ENCODE measurements at places on chromosomes 5 and 9.

GRCh38 chr5:137921931-137922330, 32.7 kb downstream of the PKD2L2 start:
- no peak for DNase-seq

DNA sequence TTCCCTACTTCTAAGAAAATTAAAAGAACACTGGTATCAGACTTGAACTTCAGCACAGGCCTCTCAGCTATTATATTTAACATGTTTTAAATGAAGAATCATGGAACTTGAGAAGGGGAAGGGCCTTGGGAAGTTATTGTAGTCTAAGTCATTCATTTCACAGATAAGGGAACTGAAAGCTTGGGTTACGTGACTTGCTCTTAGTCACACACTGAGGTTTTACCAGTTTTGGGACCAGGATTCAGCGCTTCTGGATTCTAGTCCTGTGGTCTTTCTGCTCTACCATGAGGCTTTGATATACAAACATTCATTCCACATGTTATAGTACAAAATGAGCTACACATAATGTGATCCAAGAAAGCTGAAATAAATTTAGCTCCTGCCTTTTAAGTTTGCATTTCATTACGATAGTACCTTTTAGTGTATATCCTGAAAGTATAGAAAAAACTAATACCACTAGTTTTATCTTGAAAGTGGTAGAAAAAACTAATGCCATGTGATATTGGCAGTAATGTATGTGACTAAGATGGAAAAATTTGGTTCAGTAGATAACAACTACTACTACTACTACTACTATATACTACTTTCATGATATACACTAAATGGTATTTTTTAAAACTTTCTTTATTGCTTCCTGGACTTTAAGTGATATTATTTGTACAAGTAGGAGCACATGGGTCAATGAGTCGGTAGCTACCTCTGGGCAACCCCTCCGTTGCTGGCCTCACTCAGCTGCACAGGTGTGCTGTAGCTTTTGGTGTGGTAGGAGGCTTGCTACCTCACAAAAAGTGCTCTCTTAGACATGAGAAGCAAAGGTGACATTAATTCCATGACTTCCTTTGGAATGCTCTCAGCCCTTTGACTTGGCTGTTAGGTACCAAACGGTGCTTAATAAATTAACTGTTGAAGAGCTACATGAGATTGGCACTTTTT, 40.7 kb downstream of the F2RL2 start:
- DNase-seq = no peak

DNA sequence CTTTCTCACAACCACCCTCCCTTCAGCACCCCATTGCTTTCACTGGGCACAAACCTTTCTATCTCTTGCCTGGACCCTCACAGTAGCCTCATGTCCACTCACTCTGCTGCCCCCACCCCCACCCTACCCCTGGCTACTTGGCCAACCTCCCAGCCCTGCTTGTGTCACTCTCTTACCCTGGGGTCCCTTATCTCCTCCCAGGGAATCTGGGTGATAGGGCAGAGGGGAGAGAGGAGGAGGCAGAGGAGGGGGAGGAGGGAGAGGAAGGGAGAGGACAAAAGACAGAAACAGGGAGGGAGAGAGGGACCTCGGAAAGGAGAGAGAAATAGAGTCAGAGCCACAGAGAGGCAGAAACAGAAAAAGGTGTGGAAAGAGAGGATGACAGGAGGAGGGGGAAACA, 25.0 kb upstream of the KIF12 start:
- no peak for DNase-seq

DNA sequence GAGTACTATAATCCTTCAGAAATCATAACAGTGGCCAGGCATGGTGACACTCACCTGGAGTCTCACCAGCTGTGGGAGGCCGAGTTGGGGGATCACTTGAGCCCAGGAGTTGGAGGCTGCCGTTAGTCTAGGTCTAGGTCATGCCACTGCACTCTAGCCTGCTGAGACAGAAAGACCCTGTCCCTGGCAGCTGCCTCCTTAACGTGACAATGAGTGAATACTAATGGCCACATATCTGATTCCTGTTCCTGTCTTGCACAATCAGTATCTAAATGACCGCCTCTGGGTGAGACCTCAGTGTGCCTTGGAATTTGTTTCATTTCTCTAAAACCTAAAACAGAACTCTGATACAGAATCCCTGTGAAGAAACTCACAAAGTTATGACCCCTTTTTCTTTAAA, 131.0 kb upstream of the DAB2 start:
- DNase-seq = no peak

DNA sequence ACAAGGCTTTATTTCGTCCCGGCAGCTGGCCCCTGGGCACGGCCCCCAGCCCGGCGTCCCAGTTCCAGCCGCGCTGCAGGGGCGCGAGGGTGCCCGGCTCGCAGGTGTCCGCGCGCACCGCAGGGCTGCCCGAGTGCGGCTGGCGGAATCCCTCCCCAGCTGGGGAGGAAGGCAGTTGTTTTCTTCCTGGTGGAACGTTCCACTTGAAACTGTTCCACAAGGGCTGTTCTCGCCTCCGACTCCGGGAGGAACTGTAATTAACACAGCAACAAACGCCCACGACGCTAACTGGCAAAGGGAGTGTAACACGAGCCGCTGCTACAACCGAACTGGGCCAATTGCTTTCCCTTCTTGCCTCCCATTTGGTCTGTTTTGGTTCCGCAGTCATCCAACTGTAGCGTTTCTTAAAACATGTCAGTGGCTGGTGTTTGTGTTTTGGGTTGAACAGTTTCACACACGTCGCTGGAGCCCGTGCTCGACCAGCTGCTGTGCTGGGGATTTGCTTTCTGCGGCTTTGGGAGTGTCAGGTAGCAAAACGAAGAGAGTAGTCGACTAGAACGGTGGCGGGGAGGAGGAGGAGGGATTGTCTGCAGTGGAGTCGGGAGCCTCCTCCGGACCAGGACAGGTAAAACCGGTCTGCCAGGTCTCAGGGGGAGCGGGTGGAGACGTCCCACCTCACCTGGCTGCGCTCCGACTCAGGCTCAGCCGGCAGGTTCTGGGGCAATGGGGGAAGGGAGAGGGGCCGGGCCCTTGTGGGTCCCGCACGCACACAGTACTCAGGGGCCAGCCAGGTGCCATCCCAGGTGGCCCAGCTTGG, 131.6 kb upstream of the NIPBL start:
- DNase-seq = peak; percentile 73

DNA sequence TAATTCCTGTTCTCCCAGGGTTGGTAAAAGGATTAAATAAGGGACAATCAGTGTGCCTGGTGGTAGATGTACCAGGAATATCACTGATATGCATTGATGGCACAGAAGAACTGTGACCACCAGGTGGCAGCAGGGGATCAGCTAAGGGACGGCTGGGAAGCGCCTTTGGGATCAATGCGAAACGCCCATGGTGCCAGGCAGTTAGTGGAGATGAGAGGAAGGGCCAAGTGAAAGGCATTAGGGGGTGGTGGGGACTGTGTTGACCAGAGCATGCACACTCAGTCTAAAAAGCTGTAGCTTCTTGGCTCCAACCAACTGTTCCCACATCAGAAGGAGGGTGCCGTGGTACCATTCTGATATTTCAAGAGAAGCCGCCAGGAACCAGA, 55.6 kb downstream of the ARHGEF37 start:
- DNase-seq = no peak

DNA sequence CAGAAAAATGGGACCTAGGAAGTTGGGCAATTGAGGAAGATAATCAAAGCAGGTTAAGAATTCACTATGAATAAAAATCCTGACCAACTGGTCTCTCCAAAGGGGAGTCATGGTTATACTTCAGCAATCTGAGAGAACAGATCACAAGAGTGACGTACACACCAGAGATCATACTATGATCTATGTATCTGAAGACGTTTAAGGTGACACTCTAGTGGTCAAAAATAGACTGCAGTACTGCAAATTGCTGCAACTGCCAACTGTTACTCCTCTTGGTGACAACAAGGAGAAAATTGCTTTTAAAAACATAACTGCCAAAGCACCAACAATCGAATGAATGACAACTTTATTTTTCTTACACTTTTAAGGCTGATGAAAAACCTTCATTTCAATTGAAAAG, 4.9 kb downstream of the AK6 start:
- DNase-seq = no peak

GRCh38 chr9:15239816-15240215, 67.2 kb downstream of the TTC39B start:
- no peak for DNase-seq

DNA sequence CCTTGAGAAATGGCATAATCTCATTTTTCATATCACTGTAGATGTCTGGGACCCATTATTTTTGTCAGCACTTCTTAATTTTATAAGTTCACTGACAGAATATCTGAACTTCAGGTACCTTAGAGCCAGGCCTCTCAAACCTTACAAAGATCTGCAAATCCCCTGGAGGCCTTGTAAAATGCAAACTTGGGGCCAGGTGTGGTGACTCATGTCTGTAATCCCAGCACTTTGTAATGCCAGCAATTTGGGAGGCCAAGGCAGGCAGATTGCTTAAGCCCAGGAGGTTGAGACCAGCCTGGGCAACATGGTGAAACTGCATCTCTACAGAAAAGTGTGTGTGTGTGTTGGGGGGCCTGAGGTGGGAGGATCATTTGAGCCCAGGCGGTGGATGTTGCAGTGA, 30.8 kb downstream of the RASGRF2 start:
- DNase-seq = no peak

DNA sequence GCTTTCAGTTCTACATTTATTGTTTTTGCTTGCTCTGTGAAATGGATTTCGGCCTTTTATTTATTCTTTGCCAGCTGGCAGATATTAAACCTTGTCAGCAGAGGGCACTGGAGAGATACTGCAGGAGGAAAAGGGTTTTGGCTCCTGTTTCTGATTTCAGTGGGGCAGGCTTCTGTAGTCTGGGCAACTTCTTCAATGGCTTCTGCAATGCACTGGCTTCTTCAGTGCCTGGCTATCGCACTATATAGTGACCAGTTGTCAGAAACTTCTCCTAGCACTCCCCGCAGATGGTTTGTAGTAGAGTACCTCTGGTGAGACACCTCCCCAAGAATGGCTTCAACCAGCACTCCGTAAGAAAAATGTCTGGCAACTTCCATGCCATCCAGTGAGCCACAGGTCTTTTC, 3.2 kb upstream of the NFX1 start:
- no peak for DNase-seq

- DNase-seq = no peak
These were observed 23.2 kb downstream of the GAPVD1 start for GRCh38 chr9:125284855-125285254.

- DNase-seq = no peak
These were observed 1.1 kb upstream of the MAN2A1 start for GRCh38 chr5:109688630-109688969.

DNA sequence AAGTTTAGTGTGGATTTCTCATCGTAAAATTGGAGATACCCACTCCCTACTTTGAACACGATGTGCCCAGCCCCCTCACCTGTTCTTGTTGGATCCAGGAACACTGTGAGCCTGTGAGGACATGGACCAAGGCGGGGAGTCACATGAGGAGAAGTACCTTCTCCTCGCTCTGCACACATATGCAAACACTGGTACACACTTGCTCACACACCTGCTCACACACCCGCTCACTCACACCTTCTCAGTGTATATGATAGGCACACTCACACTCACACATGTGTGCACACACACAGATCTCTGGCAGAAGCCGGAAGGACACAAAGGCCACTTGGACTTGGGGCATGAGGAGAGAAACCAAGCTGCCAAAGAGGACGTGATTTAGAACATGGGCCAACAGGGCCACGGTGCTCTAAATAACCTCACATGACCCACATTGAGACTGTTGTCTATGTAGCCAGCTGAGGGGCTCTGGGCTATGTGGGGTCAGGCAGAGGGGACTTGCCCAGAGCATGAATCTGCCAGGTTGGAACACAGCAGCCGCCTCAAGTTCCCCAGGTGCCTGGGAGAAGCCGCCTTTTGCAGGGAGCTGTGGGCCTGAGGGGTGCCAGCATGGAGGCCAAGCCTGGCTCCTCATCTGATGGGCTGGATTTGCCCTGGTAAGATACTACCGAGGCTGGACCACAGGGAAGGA, 283.0 kb upstream of the IRX4 start:
- DNase-seq = no peak

GRCh38 chr5:151800532-151800931, 28.8 kb downstream of the G3BP1 start:
- no peak for DNase-seq

DNA sequence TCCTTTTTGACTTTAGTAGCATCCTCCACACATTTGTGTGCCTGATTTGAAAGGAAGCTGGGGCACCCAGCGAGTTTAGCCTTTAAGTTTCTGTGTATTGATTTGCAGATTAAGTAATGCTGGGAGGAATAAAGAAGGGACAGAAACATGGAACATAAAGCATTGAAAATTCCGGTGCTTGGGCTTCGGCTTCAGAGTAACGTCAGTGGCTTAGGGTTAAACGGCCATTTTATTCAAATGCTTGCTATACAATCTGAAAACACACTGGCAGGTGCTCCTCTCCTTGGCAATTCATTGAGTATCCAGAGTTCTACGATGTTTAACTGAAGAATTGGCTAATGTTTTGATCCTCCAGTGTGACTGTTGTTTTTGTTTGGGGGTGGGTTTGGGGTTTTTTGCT, 58.0 kb upstream of the FSD1L start:
- DNase-seq = no peak

GRCh38 chr9:96333958-96334357, 32.0 kb upstream of the HSD17B3 start:
- no peak for DNase-seq

DNA sequence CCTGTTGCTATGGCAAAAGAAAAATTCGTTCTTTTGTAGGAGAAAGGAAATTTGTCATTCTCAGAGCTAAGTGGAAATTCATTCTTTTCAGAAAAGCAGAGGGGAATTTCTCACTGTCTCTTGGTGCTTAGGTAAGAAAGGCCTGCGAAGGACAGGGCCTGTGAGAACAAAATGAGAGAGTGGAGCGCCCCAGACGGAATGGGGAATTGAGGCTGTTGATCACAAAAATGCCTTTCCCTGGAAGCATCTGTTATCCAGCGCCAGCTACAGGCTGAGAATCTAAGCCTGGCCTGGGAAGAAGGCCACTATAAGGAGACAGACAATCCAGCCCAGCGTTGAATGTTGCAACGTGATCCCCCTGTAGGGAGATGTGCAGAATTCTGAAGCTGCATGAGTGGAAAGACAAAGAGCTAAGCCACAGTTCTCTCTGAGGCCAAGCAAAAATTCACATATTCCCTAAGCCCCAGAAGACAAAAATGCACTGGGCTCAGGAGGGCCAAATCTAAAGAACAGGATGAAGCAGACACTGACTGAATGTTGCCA, 44.8 kb upstream of the CLK4 start:
- DNase-seq = no peak

- no peak for DNase-seq
These were observed 837.1 kb upstream of the SEMA6A start for GRCh38 chr5:117411701-117412100.

GRCh38 chr5:44747396-44747795, 61.4 kb upstream of the MRPS30 start:
- DNase-seq = no peak

GRCh38 chr5:75037106-75037505, 15.3 kb downstream of the GCNT4 start:
- no peak for DNase-seq

GRCh38 chr5:151743530-151743929, 14.9 kb downstream of the ATOX1 start:
- no peak for DNase-seq

GRCh38 chr5:5752844-5753243, 330.4 kb downstream of the ICE1 start:
- no peak for DNase-seq

All from Right ventricle myocardium inferior (tissue), 1 donor.